Motor neuron (in vitro differentiated cells): ENCODE measurements at places on chromosomes 3 and 15. TPM values are rescaled to one million over a fixed set of nuclear protein-coding genes. Genes with fewer than 3 reads are reported as not detected.
A peak's percentile ranks its signal among the peaks of the same experiment; 100 is the strongest.

DNA sequence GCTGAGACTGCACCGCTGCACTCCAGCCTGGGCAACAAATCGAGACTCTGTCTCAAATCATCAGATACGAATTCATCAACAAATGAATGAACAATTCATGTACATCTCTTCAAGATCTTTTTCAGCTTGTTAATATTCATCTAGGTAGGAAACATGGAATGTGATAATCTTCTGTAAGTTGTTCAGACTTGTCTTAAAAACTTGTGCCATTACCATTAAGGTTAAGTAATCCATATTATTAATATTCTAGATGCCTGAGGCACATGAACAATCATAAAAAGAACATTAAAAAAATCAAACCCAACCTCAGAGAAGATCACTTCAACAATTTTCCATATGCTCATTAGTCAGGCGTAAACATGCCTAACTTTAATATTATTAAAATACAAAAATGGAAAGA is 36.2 kb downstream of the CHSY1 start:
- ATAC-seq: no peak

Gene CFAP100
- total RNA-seq: 5.8 and 10.7 TPM in 2 replicates

Gene CNTN6
- 1.2 and 4.0 TPM in 2 replicates for total RNA-seq

GRCh38 chr3:132064114-132064513 is 29.3 kb upstream of the CPNE4 start:
- peak; percentile 36 for ATAC-seq

GRCh38 chr3:19146685-19147650 is 1.3 kb upstream of the KCNH8 start:
- ATAC-seq: peak; percentile 74
